ENCODE measurements at places on chromosomes 4 and X.

DNA sequence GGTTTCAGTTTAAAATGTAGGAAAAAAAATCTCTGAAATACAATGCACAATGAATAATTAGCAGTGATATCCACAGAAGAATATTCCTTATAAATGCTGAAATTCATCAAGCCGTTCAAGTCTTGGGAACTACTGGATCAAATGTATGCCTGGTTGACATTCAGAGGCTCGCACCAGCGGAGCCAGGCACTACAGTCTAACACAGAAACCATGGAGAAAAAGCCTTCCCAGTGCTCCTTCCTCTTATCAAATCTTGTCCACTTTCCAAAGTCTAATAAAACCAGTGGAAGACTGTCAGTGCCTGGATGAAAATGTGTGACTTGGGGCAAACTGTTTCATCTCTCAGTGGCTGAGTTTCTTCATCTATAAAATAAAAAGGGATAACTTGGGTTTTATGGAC, 35.9 kb downstream of the CENPU start:
- DNase-seq = no peak

DNA sequence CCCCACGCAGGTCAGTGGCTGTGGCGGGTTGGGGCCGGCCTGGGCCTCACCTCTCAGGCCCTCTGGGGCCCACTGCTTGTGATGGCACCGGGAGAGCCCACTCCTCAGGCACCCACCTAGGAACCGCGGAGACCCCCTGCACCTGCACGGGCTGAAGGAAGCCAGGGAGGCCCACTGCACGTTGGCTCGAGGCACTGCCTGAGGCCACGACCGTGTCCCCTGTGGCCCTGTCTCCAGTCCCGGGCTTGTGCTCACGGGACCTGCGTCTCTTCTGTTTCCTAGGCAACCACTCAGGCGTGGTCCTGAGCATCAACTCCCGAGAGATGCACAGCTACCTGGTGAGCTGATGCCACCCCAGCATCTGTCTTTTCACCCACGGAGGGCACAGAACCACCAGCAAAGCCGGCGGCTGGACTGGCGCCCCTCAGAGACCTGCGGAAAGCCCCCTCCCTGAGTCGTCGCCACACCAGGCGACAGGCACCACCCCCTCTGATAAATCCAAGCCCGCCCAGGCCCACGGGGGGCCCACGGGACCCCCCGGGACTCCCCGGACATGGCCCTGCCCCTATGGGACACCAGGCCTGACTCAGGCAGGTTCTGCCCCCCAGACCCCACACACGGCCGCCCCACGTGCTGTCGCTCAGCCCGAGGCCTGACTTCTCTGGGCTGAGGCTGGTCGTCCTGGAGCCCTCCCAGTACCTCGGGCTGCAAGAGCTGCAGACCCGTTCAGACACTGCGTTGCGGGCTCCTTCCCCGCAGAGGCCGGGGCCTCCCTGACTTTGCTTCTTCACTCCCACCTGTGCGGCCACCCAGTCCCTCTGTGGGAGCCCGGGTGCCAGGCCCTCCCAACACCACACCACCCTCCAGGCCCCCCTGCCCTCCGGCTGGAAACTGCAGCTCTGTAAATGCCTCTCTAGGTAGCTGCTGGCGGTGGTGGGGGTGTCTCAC, 199.5 kb downstream of the AFAP1 start:
- DNase-seq = no peak

DNA sequence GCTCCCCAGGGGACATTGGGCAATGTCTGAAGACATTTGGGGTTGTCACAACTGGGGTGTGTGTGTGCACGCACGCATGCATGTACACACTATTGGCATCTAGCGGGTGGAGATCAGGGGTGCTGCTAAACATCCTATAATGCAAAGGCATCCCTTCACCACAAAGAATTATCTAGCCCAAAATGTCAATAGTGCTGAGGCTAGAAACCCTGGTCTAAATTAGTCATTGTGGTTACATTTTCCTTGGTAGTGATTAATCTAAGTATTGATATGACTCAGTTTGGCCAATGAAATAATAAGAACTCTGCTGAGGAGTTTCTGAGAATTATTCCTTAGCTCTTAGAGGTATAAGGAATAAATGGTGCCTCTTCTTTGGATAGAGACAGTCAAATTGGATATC, 200.2 kb downstream of the CLCN4 start:
- no peak for DNase-seq

GRCh38 chr4:10094841-10095240, 21.8 kb downstream of the WDR1 start:
- DNase-seq = no peak

DNA sequence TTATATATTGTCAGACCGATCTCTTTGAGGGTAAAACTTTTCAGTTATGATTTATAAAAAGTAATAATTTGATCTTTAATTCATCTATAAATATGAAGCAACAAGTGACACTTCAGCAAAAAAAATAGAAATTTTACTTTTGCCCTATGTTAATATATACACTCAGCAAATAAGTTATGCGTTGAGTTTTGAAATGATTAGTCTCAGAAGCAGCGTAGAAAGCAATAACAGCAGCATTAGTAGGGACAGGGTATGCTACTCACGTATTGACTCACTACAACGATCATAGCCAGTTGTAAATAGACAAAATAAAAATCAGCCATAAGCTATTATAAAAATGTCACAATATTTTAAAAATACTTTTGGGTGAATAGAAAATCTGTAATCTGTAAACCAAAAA, 1229.2 kb downstream of the ADGRL3 start:
- DNase-seq = no peak

- DNase-seq = no peak
These were observed 199.4 kb upstream of the DDX53 start for GRCh38 chrX:22800360-22800759.

- no peak for DNase-seq
These were observed 354.9 kb downstream of the GPAT3 start for GRCh38 chr4:83890816-83891215.

DNA sequence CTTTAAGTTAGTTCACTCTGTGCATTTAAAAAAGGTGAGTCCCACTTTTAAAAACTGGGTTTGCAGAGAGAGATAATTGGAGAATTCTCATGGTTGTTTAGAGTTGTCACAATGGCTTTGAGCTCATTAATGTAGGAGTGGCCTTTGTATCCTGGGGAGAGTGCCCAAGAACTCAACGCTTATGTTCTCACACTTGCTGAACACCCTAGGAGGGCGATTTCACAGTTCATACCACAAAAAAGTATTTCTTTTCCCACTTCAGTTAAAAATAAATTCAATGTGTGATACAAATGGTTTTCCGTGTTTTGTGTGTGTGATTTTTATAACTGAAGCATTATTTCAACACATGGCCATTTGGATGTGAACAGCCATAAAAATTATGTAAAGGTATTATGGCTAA, 8.4 kb downstream of the EMCN start:
- no peak for DNase-seq

DNA sequence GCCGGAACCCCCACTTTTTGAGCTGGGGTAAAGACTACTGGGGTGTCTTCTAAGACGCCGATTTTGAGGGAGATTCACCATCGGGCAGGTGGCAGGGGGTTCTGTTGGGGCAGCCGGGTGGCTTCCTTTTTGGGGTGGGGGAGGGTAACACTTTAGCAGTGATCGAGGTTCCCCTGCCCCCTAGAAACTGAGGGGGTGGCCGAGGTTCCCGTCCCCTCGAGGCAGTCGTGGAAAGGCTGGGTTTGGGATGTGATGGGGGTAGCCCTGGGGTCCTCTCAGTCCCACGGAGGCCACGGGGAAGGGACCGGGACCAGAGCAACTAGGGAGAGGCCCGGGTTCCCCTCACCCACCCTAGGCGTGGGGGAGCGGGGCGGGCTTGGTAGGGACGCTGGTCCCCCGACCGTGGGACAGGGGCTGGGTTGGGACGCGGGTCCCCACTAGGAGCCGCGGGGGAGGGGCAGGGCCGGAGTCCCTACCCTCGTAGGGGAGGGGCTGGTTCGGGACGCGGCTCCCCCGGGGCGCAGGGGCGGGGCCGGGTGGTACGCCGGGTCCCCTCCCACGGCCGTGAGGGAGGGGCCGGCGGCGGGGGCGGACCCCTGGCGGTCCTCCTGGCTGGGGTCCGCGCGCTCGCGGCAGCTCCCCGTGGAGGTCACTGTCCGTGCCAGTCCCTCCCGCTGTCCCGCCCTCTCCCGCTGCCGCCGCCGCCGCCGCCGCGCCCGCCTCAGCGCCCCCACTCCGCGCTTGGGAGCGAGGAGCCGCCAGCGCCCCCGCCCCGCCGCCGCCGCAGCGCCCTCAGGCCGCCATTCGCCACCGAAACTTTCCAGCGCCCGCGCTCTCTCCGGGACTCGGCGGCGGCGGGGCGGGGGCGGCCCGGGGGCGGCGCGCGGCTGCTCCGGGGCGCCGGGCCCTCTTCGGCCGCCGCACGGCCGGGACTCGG, at the start of gene TBL1X:
Gene TBL1X, plus strand, starts transcription at position 624 of the 937 bp plus-strand sequence. CDS start 188,529 bp downstream, outside the sequence.
- DNase-seq = peak; percentile 85

DNA sequence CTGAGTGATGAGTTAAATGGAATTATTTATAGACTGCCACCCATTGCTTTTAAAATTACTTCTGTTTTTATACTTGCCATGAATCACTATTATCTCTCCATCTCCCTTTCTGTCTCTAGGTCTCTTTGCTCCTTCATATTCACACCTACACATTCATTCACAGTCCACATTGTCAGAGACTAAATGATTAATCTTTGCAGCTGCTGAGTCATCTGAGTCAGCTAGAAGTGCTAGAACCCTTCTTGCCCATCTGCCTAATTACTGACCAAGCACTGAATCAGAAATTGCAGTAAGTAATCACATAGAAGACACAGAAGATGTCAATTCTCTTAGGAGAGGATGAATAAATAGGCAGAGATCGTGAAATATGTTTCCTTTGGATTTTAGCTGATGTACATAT, 31.6 kb upstream of the RPS6KA6 start:
- DNase-seq = no peak

DNA sequence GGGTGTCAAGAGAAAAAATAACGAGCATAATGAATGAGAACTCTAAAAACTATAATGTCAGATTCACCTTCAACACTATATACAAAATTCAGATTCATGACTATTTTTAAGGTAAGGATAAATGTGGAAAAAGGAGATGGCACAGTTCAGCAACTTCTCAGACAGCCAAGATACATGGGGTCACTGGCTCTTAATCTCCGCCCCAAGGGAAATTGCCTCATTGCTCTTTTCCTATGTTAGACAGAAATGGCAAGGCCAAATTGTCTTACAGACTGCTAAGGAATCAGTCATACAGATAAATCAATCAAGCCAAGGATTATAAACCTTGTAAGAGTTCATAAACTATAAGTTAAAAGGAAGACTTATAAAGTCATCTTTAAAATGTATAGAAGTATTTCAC, 183.4 kb downstream of the OPHN1 start:
- DNase-seq = no peak

- DNase-seq = no peak
These were observed 34.2 kb downstream of the RAI2 start for GRCh38 chrX:17826609-17827496.

- no peak for DNase-seq
These were observed 117.7 kb downstream of the ADAMTS3 start for GRCh38 chr4:72451349-72451748.

- DNase-seq = no peak
These were observed 13.4 kb downstream of the CCDC158 start for GRCh38 chr4:76407440-76408119.

- DNase-seq = no peak
These were observed 279.3 kb downstream of the INPP4B start for GRCh38 chr4:142566777-142567176.

All from activated effector memory CD4-positive, alpha-beta T cell treated with anti-CD3 and anti-CD28 coated beads, Interleukin-2, amount 50 U/mL, for 16 hours (primary cell).